Mucosa of gallbladder (tissue), 1 donor: ENCODE measurements at places on chromosomes 1 and 21. TPM values are rescaled to one million over a fixed set of nuclear protein-coding genes. Genes with fewer than 3 reads are reported as not detected.

IL12RB2 gene
- total RNA-seq = 0.98 TPM

CA6 gene
- not detected for total RNA-seq

WNT3A gene
- 0.06 TPM for total RNA-seq

SPRR1A gene
- not detected for total RNA-seq

MYOG gene
- total RNA-seq = not detected

PLA2G4A gene
- total RNA-seq = 11.0 TPM

PGM1 gene
- 73.2 TPM for total RNA-seq

SFN gene
- total RNA-seq = 37.1 TPM

SPRR5 gene
- not detected for total RNA-seq

TINAGL1 gene
- total RNA-seq = 169 TPM

S100A4 gene
- total RNA-seq = 66.8 TPM

KIF17 gene
- total RNA-seq = 4.7 TPM

CHTOP gene
- total RNA-seq = 69.4 TPM

LCE2C gene
- not detected for total RNA-seq

CYP4X1 gene
- 0.78 TPM for total RNA-seq

LMX1A gene
- total RNA-seq = 0.12 TPM

PANK4 gene
- total RNA-seq = 39.9 TPM
